ENCODE measurements at places on chromosomes 3 and 15.

DNA sequence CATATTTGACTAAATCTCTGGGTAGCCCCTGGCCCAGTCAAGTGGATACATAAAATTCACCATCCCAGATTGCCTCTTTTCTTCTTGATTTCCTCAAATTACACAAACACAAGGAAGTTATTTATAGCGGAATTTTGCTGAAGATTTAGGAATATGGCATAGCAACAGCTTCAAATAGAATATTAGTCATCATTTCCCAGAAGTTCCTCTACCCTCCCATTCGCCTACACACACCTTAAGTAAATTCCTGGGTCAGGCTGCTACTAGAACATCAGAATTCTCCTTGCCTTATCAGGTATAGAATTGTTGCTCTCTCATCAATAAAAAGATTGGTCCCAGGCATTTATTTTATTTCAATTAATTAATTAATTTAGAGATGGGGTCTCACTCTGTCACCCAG is 31.6 kb downstream of the MESD start:
- DNase-seq: no peak

DNA sequence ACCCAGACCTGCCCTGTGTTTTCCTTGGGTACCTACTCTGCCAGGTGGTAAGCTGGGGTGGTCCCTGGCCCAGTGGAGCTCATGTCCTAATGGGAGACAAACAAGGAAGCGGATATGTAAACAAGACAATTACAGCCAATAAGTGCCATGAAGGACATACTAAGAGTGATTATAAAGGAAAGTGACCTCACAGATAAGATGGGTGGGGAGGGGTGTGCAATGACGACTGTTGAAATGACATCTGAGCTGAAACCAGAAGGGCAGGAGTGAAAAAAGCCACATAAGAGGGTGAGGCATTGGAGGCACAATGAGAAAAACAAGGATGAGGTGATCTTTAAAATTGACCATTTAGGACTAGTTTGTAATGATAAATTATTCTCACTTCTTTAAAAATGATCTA is 336.2 kb upstream of the IL12A start:
- no peak for DNase-seq

DNA sequence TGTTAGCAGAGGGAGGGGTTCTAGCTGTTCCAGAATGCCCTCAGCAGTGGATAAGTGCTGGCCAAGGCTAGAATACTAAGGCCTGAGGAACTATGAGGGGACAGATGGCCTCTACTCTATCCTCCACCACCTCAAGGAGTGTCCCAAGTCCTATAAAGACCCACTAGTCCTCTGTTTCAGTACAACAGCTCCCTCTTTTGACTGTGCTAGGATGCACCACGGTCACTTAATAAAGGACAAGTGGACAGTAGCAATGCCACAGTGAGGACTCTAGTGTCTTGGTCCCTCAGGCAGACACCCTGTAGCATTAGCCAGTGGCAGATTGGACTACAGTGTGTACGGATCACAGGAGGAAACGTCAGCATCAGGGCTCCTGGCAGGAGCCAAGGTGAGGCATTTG is 171.8 kb upstream of the PROK2 start:
- no peak for DNase-seq

- DNase-seq: no peak
Observed at GRCh38 chr3:138914870-138915502, 32.0 kb downstream of the FOXL2 start.

DNA sequence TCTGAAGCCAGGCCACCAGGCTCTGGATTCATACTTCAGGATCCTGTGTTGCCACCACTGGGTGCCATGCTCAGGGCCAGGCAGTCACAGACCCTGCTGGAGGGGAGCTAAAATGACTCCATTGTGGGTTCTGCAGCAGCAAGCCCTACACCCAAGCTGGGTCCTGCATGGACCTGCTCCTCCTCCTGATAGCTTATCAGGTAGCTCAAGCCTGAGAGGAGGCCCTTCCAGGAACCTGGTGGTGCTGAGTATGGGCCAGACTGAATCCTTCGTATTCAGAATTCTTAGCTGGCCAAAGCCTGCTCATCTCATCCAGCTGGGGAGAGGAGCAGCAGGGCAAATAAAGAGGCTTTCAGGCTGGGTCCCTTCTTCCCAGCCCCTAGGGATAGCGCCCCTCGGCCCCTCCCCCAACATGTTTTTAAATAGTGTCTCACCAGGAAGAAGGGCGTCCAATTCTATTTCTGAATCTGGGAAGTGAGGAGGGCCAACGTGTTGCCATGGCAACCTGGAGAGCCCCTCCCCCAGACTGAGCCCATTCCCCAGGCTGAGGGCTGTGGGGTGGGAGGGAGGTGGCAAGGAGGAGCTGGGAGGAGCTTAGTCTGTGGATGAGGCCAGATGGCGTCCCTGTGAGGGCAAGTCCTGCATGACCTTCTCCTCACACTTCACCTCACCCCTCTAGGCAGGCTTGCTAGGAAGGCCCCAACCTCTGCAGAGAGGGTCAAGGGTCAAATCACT is 11.0 kb upstream of the CAMKV start:
- no peak for DNase-seq

- peak; percentile 25 for DNase-seq
Observed at GRCh38 chr15:82108489-82109078, 62.8 kb upstream of the MEX3B start.

DNA sequence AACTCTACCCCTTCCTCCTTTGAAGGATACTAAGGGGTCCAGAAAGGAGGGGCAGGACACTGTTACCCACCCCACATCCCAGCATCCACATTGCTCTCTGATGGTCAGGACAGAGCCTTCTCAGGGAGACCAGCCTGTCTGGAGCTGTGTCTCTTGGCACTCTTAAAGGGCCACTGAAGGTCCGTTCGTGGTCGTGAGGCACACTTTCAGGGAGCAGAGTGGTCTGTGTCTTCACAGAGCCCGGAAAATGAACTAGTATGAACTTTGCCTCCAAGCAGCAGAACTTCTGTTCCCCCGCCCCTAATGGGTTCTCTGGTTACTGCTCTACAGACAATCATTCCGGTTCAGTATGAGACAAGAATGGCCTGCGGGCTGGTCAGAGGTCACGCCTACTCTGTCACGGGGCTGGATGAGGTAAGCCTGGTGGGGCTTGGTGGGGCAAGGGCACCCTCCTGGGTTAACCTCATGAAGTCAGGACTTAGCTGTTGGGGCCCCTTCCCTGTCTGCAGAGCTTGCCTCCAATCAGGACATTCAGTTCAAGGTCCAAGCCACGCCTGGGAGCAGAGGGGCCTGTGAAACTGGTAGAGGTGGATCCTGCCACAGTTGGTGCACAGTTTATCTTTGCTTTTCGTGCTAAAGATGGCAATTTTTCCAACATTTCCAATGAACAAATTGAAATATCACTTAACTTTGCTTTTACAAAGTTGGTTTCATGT is 33.2 kb downstream of the CAPN3 start:
- DNase-seq: no peak

GRCh38 chr3:32493437-32494414 is 8.9 kb downstream of the CMTM6 start:
- peak; percentile 10 for DNase-seq

GRCh38 chr15:61639491-61639890 is 410.4 kb upstream of the RORA start:
- DNase-seq: no peak

- DNase-seq: no peak
Observed at GRCh38 chr3:46544771-46545503, 21.2 kb downstream of the LRRC2 start.

- DNase-seq: no peak
Observed at GRCh38 chr15:39596358-39597051, 15.6 kb downstream of the THBS1 start.

DNA sequence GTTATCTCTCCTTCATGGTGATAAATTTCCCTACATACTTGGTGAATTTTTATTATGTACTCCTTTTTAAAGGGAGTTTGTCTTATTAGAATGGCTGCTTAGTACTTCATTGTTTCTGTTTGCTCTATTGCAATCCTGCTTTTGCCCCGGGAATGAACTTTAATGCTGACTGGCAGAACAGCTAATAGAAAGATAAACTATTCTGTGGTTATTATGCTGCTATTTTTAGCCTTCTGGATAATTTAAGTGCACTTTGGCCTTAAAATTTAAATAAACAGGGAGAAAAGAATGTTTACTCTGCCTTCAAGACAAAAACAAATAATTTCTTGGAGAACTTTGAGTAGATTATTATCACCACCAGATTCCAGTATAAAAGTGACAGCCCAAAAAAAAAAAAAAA is 413.8 kb upstream of the CCDC54 start:
- DNase-seq: no peak

GRCh38 chr15:97960364-97961066 is at the start of gene ARRDC4:
TSS of gene ARRDC4 (plus strand) at chr15:97960703. CDS start at chr15:97960862, 159 bp downstream.
- peak; percentile 99 for DNase-seq

- no peak for DNase-seq
Observed at GRCh38 chr3:64321747-64322146, 96.5 kb upstream of the PRICKLE2 start.
